ENCODE measurements at places on chromosomes 6 and 20. TPM values are rescaled to one million over a fixed set of nuclear protein-coding genes. Genes with fewer than 3 reads are reported as not detected.

MLN gene
- not detected for total RNA-seq

DSP gene
- total RNA-seq: 171 TPM

MAP7 gene
- 15.5 TPM for total RNA-seq

ADGRB3 gene
- total RNA-seq: 13.9 TPM

CLVS2 gene
- 0.11 TPM for total RNA-seq

LST1 gene
- not detected for total RNA-seq

HSPA1L gene
- 1.7 TPM for total RNA-seq

DUSP15 gene
- total RNA-seq: 10.4 TPM

KIAA0408 gene
- 0.25 TPM for total RNA-seq

MEI4 gene
- 1.5 TPM for total RNA-seq

KCNK16 gene
- total RNA-seq: not detected

BPIFB4 gene
- not detected for total RNA-seq

PTK6 gene
- 0.11 TPM for total RNA-seq

RALY gene
- total RNA-seq: 141 TPM

FOXA2 gene
- not detected for total RNA-seq

GSTA1 gene
- total RNA-seq: not detected
